ENCODE measurements at places on chromosomes 2 and 18.

GRCh38 chr2:161353543-161353942 is 45.3 kb downstream of the PSMD14 start:
- DNase-seq, result no peak

DNA sequence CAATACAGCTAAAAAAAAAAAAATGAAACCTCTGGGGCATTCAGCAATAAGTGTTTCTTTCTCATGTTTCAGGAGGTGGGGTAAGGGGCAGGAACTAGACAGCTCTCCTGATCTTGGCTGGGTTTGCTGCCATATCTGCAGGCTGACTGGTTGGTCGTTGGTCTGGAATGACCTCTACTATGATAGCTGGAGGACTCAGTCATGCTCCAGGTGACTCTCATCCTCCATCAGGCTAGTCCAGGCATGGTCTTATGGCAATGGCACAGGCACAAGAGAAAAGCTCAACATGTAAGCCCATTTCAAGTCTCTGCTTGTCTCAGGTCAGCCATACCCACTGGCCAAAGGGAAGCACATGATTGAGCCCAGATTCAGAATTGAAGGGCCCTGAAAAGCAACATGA is 9.5 kb upstream of the SLC1A4 start:
- no peak for DNase-seq

- no peak for DNase-seq
Measured at GRCh38 chr2:49490710-49491109, 336.4 kb upstream of the FSHR start.

- DNase-seq, result no peak
Measured at GRCh38 chr2:95329401-95329800, 32.3 kb downstream of the KCNIP3 start.

DNA sequence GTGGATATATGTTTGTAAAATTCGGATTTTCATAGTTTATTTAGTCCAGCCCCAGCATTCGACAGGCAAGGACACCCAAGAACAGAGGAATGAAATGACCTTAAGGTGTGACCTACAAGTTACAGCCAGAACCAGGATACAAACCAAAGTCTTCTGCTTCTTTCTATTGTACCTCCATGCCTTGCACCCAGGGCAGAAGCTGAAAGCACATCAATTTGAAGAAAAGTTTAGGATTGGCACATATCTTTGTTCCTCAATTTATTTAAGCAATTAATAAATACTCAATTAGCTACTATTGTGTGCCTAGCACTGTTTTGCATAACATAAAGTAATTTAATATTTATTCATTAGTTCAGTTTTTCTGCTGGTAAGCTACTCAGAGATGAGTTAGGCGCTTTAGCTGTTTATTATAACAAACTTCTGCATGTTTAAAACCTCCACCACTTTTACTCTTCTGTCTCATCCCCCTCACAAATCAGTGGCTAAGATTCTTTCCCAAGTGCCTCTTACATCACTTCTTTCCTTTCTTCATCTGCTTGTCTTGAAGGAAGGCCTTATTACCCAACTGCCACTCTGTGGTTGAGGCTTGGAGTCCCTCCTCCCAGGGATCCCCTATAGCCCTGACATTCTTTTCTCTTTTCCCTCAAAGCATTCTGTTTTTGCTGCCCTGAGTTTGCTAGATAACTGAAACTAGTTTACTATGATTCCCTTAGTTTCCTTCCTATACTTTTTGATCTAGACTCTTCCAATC is 37.1 kb upstream of the DARS1 start:
- DNase-seq, result no peak

Measured in activated CD8-positive, alpha-beta memory T cell treated with anti-CD3 and anti-CD28 coated beads for 1 hour (primary cell).